Activated T-cell treated with anti-CD3 and anti-CD28 coated beads, Interleukin-2, amount 50 U/mL, for 72 hours (primary cell): ENCODE measurements at places on chromosomes 11 and 22. TPM values are rescaled to one million over a fixed set of nuclear protein-coding genes. Genes with fewer than 3 reads are reported as not detected.

DNA sequence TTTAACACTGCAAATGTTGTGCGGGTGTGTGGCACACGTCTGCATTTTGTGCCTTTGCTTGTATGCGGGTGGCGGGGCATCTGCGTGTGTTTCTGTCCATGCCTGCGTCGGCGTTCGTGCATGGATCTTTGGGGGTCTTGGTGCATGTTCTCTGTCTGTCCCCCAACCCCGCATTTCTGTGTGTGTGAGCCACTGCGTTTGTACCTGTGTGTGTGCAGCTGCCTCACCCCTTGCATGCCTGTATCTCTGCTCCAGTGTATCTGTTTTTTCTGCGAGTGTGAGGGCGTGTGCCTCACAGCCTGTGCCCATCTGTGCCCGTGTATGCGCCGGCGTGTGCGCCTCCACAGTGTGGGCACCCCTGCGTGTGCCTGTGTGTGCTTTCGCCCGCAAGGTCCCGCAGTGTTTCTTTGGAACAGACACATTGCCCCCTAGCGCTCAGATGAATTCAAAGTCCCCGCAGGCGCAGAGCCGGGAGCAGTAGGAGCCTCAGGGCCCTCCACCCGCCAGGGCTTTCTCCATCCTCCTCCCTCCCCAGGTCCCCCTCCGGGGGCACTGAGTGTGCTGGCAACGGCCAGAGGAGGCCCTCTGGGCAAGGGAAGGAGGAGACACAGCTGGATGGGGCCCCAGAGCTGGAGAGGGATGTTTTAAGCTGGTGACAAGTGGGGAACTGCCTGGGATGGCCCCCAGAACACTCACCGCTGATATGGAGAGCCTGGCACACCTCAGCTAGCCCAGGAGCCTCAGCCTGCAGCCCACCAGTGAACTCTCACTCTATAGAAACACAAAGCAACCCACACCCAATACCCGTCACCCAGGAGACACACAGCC, 3.1 kb upstream of the MN1 start:
- H3K27ac ChIP-seq = no peak overlapping the region
- peaks cover 19% of the 10 kb centered on the region for H3K27me3 ChIP-seq
- no peaks in the 10 kb centered on the region for H3K36me3 ChIP-seq

The IGSF9B gene
- total RNA-seq = 81.8 TPM

The ELFN2 gene
- 0.58 TPM for total RNA-seq

The LIF gene
- total RNA-seq = 67.9 TPM

DNA sequence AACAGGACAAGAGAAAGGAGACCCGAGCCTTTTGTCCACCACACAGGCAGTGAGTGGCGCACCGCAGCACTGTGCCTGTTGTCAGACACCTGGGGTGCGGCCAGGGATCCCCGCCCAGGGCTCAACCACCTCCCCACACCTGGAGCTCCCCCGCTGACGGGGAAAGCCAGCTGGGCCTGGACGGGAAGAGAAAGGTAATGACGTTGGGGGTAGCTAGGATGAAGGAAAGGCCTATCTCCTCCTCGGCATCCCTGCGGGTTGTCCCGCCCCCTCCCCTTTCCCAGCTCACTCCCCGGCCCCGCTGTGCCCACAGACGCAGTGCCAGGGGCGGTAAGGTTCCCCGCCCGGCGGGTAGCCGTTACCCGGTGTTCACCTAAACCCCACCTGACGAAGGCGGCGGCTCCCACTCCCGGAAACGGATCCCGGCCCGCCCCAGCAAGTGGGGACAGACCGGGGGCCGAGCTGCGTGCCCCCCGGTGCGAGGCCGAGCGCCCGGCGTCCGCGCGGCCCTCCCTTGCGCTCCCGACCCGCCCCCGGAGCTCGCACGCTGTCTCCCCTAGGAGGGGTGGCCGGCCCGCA, 495 bp downstream of the HYOU1 start:
- DNase-seq = peak; percentile 44
- H3K4me3 ChIP-seq = peak overlapping the region; percentile 97
- H3K36me3 ChIP-seq = peaks cover 16% of the 10 kb centered on the region
- H3K27me3 ChIP-seq = no peaks in the 10 kb centered on the region
- peaks cover 55% of the 10 kb centered on the region for H3K4me1 ChIP-seq

DNA sequence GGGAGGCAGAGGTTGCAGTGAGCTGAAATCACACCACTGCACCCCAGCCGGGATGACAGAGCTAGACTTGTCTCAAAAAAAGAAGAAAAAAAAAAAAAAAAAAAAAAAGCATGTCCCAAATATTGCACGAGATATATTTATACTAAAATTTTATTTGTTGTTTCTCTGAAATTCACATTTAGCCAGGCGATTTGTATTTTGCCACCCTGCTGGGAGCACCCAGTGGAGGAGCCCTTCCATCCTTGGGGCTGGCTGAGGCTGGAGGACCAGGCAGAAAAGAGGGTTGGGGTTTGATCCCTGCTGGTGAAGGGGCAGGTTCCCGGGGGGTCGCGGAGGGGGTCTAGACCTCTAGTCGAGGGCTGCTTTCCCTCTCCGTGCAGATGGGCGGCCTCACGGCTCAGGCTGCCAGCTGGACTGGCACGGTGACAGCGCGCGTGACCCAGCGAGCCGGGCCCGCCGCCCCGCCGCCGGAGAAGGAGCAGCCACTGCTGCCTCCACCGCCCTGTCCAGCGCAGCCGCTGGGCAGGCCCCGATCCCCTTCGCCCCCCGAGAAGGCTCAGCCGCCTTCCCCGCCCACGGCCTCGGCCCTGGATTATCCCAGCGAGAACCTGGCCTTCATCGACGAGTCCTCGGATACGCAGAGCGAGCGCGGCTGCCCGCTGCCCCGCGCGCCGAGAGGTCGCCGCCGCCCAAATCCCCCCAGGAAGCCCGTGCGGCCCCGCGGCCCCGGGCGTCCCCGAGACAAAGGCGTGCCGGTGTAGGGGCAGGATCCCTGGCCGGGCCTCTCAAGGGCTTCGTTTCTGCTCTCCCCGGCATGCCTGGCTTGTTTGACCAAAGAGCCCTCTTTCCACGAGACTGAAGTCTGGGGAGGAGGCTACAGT, 952 bp upstream of the CATSPERZ start:
- peaks cover 27% of the 10 kb centered on the region for H3K4me1 ChIP-seq
- H3K4me3 ChIP-seq = peak overlapping the region; percentile 84
- no peaks in the 10 kb centered on the region for H3K36me3 ChIP-seq

DNA sequence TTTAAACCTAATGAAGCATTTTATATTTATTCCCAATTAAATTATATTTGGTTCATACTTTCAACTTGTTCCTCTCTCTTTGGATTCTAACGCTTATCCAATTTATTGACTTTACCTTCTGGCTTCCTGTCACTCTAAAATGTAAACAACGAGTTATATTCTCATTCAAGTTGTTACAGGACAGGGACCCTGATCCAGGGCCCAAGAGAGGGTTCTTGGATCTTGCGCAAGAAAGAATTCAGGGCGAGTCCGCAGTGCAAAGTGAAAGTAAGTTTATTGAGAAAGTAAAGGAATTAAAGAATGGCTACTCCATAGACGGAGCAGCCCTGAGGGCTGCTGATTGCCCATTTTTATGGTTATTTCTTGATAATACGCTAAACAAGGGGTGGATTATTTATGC, 405.6 kb upstream of the API5 start:
- H3K4me1 ChIP-seq = no peaks in the 10 kb centered on the region
- DNase-seq = no peak
- no peak overlapping the region for H3K4me3 ChIP-seq
- H3K36me3 ChIP-seq = no peaks in the 10 kb centered on the region

DNA sequence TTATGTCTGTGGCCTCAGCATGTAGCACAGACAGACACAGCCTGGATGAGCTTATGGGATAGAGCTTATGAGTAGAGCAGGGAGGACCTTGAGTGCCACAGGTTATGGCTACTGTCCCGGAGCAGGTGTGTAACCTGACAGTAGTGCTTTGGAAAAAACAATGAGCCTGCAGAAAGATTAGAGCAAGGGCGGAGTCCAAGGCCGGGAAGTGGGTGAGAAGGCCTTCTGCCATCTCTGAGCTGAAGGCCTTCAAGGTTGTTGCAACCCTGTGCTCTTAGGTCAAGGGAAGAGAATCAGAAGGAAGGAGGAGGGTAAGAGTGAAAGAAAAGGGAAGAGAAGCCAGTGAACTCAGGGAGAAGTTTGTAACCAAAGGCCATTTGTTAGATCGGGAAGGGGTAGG, 3.9 kb upstream of the TAGLN start:
- no peaks in the 10 kb centered on the region for H3K4me1 ChIP-seq
- no peak for DNase-seq
- no peaks in the 10 kb centered on the region for H3K36me3 ChIP-seq
- no peaks in the 10 kb centered on the region for H3K27me3 ChIP-seq
- no peak overlapping the region for H3K4me3 ChIP-seq

The GPR152 gene
- not detected for total RNA-seq

- DNase-seq = no peak
- H3K27ac ChIP-seq = no peak overlapping the region
- H3K4me3 ChIP-seq = no peak overlapping the region
- peaks cover 5% of the 10 kb centered on the region for H3K4me1 ChIP-seq
- H3K36me3 ChIP-seq = no peaks in the 10 kb centered on the region
Measured at GRCh38 chr22:48076008-48076407, 1313.6 kb downstream of the TBC1D22A start.

- no peaks in the 10 kb centered on the region for H3K4me1 ChIP-seq
- DNase-seq = no peak
- H3K27me3 ChIP-seq = no peaks in the 10 kb centered on the region
- H3K36me3 ChIP-seq = no peaks in the 10 kb centered on the region
Measured at GRCh38 chr11:30172883-30173311, 57.9 kb upstream of the FSHB start.

GRCh38 chr11:103112364-103112763, 3.1 kb downstream of the DYNC2H1 start:
- no peaks in the 10 kb centered on the region for H3K27me3 ChIP-seq
- no peaks in the 10 kb centered on the region for H3K36me3 ChIP-seq
- H3K27ac ChIP-seq = no peak overlapping the region
- no peak overlapping the region for H3K4me3 ChIP-seq

The LINC01488 gene
- total RNA-seq = not detected

GRCh38 chr11:116931206-116931953, 94.0 kb upstream of the APOA1 start:
- H3K4me1 ChIP-seq = peaks cover 63% of the 10 kb centered on the region
- H3K4me3 ChIP-seq = peak overlapping the region; percentile 68
- H3K27ac ChIP-seq = peak overlapping the region; percentile 47
- H3K27me3 ChIP-seq = no peaks in the 10 kb centered on the region

DNA sequence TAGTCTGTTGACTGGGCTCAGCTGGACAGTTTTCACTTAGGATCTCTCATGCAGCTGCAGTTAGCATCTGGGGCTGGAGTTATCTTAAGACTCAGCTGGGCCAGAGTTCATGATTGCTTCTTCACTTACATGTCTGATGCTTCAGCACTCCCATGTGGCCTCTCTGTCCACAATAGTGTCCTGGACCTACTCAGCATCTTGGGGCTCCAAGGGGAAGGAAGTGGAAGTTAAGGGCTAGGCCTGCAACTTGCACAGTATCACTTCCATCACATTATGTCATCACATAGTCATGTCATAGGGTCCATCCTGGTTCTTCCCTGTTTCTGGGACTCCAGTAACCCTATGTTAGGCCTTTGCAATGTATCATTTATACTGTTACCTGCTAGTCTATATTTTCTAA, 115.9 kb downstream of the C11orf65 start:
- no peaks in the 10 kb centered on the region for H3K27me3 ChIP-seq
- no peak for DNase-seq
- no peak overlapping the region for H3K27ac ChIP-seq
- H3K4me1 ChIP-seq = no peaks in the 10 kb centered on the region
- no peak overlapping the region for H3K4me3 ChIP-seq

The IGLL1 gene
- total RNA-seq = not detected

GRCh38 chr11:120746836-120747609, 235.5 kb downstream of the GRIK4 start:
- H3K27me3 ChIP-seq = peaks cover 12% of the 10 kb centered on the region
- no peak for DNase-seq
- H3K27ac ChIP-seq = no peak overlapping the region
- H3K4me1 ChIP-seq = no peaks in the 10 kb centered on the region
- H3K4me3 ChIP-seq = no peak overlapping the region
- no peaks in the 10 kb centered on the region for H3K36me3 ChIP-seq

The SLC22A12 gene
- total RNA-seq = not detected

The BAIAP2L2 gene
- total RNA-seq = 1.3 TPM

The PATZ1 gene
- total RNA-seq = 22.9 TPM

DNA sequence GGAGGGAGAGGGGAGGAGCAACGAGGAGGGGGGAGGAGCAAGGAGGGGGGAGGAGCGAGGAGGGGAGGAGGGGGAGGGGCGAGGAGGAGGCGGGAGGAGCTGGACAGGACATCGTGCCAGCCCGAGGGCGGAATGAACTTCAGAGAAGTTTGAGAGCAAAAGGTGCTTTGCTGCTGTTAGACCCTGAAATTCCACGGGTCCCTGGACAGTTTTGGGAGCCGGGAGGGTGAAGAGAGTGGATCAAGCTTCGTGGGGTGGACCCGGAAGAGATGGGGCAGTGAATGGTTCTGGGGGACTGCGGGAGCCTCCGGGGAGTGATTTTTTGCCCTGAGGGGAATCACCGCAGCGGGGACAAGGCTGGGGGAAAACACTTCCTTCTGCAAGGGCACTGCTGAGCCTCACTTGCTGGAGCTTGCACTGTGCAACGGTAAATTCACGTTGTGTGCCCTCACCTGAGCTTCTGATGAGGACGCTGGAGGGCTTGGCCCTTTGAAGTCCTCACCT, 10.7 kb upstream of the NLRP6 start:
- peaks cover 9% of the 10 kb centered on the region for H3K36me3 ChIP-seq
- peaks cover 37% of the 10 kb centered on the region for H3K4me1 ChIP-seq
- H3K27me3 ChIP-seq = no peaks in the 10 kb centered on the region
- H3K27ac ChIP-seq = peak overlapping the region; percentile 85
- DNase-seq = peak; percentile 69

GRCh38 chr22:30516273-30516672, 10.8 kb upstream of the SEC14L4 start:
- DNase-seq = no peak
- H3K27ac ChIP-seq = no peak overlapping the region
- H3K36me3 ChIP-seq = no peaks in the 10 kb centered on the region
- H3K27me3 ChIP-seq = no peaks in the 10 kb centered on the region
- H3K4me3 ChIP-seq = no peak overlapping the region
- H3K4me1 ChIP-seq = no peaks in the 10 kb centered on the region

DNA sequence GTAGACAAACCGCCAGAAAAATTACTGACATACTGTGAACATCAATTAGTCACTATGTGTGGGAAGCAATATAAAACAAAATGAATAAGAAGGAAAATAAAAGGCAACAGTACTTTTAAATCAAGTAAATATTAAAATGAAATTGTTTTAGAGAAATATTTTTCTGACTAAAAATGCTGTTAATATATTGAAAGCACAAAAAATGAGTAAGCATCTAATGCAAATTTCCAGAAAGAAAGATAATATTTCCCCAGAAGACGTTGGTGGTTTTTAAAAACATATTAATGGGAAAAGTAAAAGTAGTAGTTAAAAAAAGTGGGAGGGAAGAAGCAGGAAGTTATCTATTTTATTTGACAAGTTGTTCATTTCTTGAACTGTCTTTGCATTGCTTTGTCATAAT, 16.5 kb downstream of the XKR3 start:
- no peaks in the 10 kb centered on the region for H3K4me1 ChIP-seq
- no peaks in the 10 kb centered on the region for H3K36me3 ChIP-seq
- no peak overlapping the region for H3K27ac ChIP-seq
- no peak overlapping the region for H3K4me3 ChIP-seq
